ENCODE measurements at places on chromosomes 7 and 10.

DNA sequence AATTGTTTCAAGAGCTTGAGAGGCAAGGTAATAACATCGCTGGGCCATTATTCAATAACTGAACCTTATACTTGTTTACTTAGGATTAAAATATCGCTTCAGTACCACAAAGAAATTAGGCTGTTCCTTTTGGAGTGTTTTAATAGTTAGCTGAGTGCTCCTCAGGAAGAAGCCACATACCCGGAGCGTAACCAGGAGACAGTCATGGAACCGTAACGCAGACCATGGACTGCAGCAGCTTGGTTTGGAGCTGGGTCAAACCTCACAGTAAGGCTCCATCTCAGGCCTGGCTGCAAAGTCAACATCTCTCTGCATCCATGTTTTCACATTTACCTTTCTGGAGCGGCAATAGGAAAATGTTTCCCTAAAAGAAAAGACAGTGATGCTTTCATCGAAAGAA lies 599.0 kb downstream of the TNS3 start:
- DNase-seq: no peak

- no peak for DNase-seq
Measured at GRCh38 chr10:34058845-34059614, 724.6 kb upstream of the NRP1 start.

GRCh38 chr10:127578259-127578960 lies 29.3 kb downstream of the NPS start:
- no peak for DNase-seq

DNA sequence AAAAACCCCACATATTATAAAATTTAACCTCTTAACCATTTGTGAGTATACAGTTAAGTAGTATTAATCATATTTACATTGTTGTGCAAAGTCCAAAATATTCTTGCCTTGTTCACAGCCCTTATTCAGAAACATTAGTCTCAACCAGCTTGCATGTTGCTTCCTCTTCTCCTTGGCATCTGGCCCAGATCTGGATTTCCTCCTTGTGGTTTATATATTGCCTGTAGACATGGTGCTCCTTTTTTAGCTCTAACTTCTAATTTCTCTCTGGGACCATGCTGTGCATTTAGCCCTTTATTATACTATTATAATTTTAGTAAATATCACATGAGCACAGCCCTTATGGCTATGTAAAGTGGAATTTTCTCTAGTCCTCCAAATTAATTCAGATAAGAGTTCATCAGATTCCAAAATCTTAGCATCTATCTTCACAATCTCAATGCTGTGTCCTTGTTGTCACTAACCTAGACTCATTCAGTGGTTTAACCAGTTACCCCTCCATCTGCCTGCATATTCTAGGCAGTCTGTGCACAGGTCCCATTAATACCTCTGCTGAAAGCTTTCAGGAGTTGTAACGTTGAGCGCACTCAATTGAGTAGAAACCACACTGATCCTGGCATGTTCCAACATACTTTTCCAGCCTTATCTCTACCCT lies 7.9 kb downstream of the CPED1 start:
- peak; percentile 90 for DNase-seq

- no peak for DNase-seq
Measured at GRCh38 chr10:110358869-110359629, 54.3 kb upstream of the SMNDC1 start.

All from CD14-positive monocyte (primary cell).